ENCODE measurements at places on chromosomes 16 and 17.

DNA sequence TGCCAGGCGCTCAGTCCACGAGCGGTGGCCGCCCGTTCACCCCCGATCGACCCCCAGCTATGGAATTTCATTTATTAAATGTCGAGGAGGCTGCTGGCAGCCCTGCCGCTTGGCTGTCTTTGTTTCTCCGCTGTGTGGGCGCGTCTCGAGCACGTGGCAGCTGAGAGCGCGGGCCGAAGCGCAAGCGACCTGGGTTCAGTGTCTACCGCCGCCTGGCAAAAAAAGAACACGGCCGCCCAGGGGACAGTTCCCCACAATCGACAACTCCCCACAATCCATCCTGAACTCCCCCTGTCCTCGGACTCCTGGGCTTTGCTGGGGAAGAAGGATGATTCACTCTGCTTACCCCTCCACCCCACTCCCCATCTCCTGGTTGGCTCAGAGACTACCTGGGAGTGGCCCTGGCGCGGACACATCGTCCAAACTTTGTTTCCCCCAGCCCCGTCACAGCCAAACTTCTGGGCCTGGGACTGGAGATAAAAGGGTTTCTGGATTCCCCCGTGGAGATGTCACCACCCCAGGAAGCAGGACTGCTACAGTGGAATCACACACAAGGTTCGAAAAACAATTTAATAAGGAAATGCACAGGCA is 1.7 kb upstream of the ANKRD13B start:
- DNase-seq: no peak

GRCh38 chr17:67637901-67638641 is 79.7 kb upstream of the NOL11 start:
- DNase-seq: no peak

DNA sequence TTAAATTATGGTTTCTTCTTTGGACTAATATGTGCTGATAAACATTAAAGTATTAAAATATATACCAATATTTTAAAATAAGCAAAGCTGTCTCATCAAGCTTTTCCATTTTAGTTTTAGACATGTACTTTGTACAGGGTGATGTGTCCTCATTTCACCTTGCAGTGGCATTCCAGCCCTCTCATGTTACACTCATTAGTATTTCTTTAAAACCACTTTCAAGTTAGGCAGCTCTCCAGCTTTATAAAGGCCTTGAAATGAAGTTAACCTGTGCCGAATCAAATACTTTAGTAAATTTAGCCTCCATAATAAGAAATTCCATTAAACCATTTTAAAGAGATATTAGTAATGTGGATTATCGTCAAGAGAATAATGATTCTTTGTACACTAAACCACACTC is 107.6 kb upstream of the HLF start:
- no peak for DNase-seq

GRCh38 chr17:4003131-4003500 is 38.9 kb upstream of the ATP2A3 start:
- no peak for DNase-seq

DNA sequence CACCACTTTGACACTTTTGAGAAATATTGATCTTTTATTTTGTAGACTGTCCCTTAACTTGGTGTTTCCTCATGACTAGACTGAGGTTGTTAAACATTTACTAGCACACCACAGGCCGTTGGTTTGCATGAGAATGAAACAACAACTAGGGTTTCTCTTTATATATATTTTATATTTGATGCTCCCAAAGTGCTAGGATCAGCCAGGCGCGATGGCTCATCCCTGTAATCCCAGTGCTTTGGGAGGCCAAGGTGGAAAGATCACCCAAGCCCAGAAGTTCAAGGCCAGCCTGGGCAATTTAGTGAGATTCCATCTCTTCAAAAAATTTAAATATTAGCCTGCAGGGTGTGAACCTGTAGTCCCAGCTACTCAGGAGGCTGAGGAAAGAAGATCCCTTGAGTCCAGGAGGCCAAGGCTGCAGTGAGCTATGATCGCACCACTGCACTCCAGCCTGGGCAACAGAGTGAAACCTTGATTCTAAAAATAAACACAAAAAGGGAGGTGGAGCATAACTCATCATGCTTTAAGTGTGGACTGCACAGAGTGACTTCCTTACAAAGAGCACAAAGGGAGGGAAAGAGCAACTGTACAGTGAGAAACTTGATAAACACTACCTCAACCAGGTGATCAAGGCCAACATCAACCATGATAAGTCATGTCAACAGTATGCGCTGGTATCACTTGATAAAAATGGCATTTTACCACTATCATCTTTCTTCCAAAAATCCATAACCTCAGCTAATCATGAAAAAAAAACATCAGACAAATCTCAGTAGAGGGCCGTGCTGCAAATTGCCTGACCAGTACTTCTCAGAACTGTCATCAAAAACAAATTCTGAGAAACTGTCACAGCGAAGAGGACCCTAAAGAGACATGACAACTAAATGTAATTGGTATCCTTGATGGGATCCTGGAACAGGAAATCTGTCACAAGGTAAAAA is 72.8 kb upstream of the ATF7IP2 start:
- no peak for DNase-seq

DNA sequence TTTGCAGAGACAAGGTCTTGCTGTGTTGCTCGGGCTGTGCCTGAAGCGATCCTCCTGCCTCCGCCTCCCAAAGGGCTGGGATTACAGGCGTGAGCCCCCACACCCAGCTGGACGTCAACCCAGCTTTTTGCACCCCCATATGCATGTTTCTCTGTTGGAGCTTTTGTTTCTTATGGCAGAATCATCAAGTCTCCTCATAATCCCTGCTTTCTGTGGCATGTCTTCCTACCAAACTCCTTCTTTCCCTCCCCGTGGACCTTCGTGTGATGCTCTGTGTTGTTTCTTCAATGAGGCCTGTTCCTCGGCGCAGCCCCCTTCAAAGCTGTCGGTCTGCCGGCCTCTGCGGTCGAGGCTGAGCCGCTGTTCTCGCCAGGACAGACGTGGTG is 71.6 kb downstream of the METRNL start:
- no peak for DNase-seq

- no peak for DNase-seq
Observed at GRCh38 chr17:7830616-7831015, 3.4 kb upstream of the KDM6B start.

DNA sequence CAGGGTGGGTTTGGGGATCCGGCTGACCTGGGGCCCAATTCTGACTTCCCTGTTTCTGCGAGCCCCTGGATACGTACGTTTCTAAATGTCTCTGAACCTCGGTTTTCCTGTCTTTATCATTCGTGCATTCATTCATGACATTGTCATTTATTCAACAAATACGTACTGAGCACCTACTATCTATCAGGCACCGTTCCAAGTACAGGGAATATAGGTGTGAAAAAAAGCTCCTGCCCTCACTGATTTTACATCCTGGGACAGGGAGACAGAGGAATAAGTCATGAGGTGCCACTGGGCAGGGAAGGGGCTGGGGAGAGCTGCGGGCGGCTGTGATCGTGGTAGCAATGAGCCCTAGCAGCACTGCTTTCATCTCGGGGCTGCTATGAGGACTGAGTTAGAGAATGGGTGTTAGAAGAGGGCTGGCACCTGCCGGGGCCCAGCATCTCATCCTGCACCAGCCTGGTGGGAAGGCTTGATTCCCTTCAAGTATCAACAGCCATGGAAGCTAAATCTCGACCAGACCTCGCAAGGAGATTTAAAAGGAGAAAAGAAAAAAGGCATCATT is 88.3 kb upstream of the DNAH17 start:
- no peak for DNase-seq

- no peak for DNase-seq
Observed at GRCh38 chr17:44362459-44362948, 1.1 kb downstream of the FAM171A2 start.

DNA sequence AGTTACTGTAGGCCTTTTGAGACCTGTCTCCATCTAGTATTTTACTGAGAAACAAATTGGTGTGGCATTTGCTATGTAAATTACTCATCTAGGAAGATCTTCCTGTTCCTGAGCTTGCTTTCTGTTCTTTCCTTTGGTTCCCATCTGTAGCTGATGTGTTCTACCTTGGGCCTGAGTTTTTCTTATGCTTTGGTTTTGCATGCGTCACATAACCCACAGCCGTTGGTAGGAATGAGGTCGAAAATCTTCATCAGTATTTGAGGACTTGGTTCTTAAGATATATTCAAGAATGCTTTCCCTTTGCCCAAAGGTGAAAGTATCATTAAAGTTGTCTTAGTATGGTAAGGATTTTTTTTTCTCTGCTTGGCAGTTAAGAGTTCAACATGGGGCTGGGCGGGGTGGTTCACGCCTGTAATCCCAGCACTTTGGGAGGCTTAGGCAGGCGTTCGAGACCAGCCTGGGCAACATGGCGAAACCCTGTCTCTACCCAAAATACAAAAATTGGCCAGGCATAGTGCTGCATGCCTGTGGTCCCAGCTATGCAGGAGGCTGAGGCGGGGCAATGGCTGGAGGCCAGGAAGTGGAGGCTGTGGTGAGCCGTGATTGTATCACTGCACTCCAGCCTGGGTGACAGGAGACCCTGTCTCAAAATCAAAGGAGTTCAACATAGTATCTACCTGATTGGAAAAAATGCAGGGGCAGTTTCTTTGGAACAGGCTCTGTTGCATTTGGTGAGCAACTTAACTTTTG is 28.8 kb downstream of the IST1 start:
- DNase-seq: no peak

DNA sequence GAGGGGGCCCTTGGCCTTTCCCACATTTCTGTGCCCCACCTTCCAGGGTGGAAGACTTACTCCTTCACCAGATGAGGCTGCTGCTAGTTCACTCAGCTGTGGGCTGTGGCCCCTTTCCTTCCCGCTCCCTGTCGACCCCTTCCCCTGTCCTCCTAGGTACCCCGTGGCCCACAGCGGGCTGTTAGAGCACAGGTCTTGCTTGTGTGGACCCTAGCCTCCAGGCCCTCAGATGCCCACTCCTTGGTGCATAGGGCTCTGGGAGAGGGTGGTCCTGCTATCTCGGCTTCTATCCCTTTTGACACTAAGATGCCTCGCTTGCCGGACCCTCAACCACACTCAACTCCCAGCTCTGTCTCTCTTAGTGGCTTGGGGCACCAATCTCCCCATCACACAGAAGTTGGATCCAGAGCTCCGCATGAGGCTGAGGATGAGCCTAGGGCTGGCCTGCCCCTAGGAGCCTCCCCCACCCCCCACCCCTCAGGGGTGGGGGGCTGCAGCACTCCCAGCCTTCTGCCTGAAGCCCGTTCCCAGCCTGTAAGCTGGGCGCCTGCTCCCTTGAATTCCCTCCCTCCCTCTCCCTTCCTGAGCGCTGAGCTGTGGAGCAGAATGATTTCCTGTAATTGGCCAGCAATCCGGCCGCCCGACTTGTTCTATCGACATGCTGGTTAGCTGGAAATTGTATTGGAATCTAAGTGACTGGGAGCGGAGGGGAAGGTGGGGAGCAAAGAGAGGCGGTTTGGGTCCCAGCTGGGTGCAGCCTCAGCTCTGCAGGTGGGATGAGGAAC is 30.9 kb downstream of the DCAKD start:
- no peak for DNase-seq

GRCh38 chr17:44733753-44734152 is 25.0 kb upstream of the ADAM11 start:
- no peak for DNase-seq

- DNase-seq: no peak
Observed at GRCh38 chr17:47843391-47843730, 2.3 kb upstream of the SCRN2 start.

DNA sequence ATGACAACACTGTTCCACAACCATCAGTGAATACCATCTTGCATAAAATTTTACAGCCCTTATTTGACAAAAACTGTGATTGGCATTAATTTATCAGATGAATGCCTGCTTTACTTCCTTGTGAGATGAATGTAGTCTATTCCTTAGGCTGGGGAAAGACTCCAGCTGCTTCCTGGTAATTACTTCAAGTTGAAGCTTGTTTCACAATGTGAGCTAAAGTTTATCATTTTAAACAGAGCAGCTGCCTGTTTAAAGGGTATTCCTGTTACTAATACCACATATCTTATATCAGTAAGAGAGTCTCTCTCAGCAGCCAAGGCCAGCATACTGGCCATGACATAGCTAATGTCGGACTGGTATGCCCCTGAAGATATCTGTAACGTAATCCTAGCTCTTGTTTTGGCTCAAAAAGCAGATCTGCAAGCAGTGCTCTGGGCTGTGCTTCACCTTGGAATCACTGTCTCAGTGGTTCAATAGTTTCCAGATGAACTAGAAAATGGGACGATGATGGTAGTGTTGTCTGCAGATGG is 13.2 kb upstream of the ARL2BP start:
- no peak for DNase-seq

GRCh38 chr17:8031261-8031661 is 7.6 kb upstream of the ALOX15B start:
- no peak for DNase-seq

- no peak for DNase-seq
Observed at GRCh38 chr17:78357672-78358537, 2.0 kb downstream of the SOCS3 start.

GRCh38 chr16:77986011-77986740 is 36.2 kb upstream of the CLEC3A start:
- DNase-seq: no peak

DNA sequence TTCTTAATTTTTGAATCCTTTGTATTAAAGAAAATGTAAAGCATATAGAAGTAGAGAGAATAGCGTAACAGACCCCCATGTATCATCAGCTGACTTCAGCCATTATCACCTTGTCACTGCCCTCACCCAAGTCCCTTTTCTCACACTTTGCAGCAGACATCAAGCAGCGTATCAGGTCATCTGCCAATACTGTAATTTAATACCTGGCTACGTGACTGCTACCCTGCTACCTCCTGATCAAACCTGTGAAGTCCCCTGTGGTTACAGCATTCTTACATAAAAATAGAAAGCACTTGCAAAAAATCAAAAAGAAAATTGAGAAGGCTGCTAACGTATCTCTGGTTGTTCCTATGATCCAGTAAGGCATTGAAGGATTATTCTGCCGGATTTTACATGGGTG is 96.4 kb downstream of the PLCG2 start:
- no peak for DNase-seq

DNA sequence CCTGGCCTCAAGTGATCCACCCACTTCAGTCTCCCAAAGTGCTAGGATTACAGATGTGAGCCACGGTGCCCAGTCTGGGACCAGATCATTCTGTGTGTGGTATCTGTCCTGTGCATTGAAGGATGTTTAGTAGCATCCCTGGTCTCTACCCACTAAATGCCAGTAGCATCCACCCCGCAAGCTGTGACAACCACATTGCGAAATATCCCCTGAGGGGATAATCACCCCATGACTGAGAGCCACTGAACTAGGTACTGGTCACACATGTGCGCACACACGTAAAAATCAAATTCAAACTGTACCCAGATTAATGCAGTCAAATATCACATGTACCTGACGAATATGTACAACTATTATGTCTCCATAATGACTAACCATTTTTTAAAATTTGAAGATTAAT is 35.8 kb downstream of the TEKT5 start:
- no peak for DNase-seq
